ENCODE measurements at places on chromosomes 2 and 18. TPM values are rescaled to one million over a fixed set of nuclear protein-coding genes. Genes with fewer than 3 reads are reported as not detected.

Gene SERPINB10
- 1.3 TPM for total RNA-seq

Gene RPRM
- total RNA-seq: not detected

Gene FECH
- 33.5 TPM for total RNA-seq

Gene APCDD1
- total RNA-seq: not detected

Gene LOXHD1
- not detected for total RNA-seq
